ENCODE measurements at places on chromosomes 2 and 18. TPM values are rescaled to one million over a fixed set of nuclear protein-coding genes. Genes with fewer than 3 reads are reported as not detected.
A peak's percentile ranks its signal among the peaks of the same experiment; 100 is the strongest.

DNA sequence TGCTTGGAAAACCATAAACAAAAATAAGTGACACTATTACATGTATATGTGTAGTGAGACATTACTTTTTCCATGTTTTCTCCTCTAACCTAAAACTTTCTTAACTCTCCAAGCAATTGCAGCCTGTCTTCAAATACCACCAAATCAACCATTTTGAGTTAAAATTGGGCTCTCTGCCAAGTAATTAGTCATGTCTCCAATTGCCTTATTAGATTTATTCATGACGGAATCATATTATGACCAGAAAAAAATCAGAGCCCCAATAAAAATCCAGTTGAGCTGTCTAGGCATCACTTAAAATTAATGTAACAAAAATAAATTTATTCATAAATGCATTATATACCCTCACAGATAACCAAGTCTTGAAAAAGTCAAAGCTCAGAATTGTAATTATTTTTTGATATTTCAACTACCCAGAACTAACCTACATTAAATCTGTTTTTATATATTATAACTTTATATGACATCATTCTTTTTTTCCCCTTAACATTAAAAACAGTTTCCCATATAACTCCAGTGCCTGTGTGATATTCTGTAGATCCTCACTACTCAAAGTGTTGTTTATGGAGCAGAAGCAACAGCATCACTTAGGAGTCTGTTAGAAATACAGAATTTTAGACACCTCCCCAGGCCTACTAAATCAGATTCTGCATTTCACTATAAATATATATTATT, 157.0 kb downstream of the ERBB4 start:
- H3K4me1 ChIP-seq = no peaks in the 10 kb centered on the region
- H3K36me3 ChIP-seq = no peaks in the 10 kb centered on the region
- H3K27ac ChIP-seq = no peak overlapping the region
- no peaks in the 10 kb centered on the region for H3K27me3 ChIP-seq
- no peak for ATAC-seq
- H3K4me3 ChIP-seq = no peak overlapping the region

GRCh38 chr18:58476516-58477256, 152.2 kb downstream of the ALPK2 start:
- H3K4me3 ChIP-seq = no peak overlapping the region
- no peaks in the 10 kb centered on the region for H3K4me1 ChIP-seq
- no peak for ATAC-seq
- no peak overlapping the region for H3K27ac ChIP-seq
- peaks cover 11% of the 10 kb centered on the region for H3K27me3 ChIP-seq
- H3K36me3 ChIP-seq = no peaks in the 10 kb centered on the region

ERICH2 gene
- not detected for total RNA-seq

ACTR2 gene
- total RNA-seq = 518 TPM

DNA sequence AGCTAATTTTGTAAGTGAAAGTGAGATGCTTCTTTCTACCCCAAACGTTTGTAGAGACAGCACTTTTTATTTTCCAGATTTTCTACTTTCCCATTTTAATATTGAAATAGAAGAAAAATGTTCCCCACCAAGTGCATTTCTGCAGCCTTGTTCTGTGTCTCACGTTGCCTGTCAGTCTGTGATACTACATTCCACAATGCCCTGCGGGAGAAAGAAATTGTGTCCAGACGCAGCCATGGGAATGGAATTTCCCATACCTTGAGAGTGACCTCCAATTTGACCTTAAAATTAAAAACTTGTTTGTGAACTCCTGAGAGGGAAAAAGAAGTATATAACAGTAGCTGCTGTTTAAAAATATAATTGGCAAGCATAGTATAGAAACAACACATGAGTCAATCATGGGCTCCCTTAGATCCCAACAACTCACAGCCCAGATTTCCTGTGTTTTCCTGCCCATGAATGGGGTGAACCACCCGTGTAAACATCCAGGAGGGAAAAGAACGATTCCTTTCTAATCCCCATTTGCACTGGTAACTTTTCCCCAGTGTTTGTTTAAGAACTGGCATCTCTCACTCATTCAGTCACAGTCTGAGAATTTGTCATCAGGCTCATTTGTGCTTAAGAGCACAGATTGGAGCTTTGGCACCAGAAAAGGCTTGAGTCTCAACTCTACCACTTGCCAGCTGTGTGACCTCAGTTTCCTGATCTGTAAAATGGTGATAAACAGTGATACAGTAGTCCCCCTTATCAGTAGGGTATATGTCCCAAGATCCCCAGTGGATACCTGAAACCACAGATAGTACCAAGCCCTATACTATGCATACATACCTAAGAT, 166.1 kb upstream of the ZNF521 start:
- H3K4me3 ChIP-seq = no peak overlapping the region
- no peaks in the 10 kb centered on the region for H3K36me3 ChIP-seq
- no peak overlapping the region for H3K27ac ChIP-seq
- H3K27me3 ChIP-seq = no peaks in the 10 kb centered on the region
- no peaks in the 10 kb centered on the region for H3K4me1 ChIP-seq

TNFAIP6 gene
- total RNA-seq = not detected

POTEJ gene
- not detected for total RNA-seq

GRCh38 chr2:240050278-240050677, 3.0 kb downstream of the OR6B3 start:
- H3K36me3 ChIP-seq = no peaks in the 10 kb centered on the region
- no peak overlapping the region for H3K27ac ChIP-seq
- ATAC-seq = no peak

- H3K4me1 ChIP-seq = no peaks in the 10 kb centered on the region
- no peaks in the 10 kb centered on the region for H3K36me3 ChIP-seq
- no peak for ATAC-seq
- H3K27me3 ChIP-seq = peaks cover 37% of the 10 kb centered on the region
Measured at GRCh38 chr2:152336119-152336853, 1.3 kb downstream of the FMNL2 start.

CROCC2 gene
- not detected for total RNA-seq

- H3K36me3 ChIP-seq = no peaks in the 10 kb centered on the region
- peak; percentile 75 for ATAC-seq
- H3K4me1 ChIP-seq = no peaks in the 10 kb centered on the region
- H3K4me3 ChIP-seq = no peak overlapping the region
- H3K27me3 ChIP-seq = no peaks in the 10 kb centered on the region
Measured at GRCh38 chr2:55175254-55176093, 56.6 kb downstream of the CLHC1 start.

DNA sequence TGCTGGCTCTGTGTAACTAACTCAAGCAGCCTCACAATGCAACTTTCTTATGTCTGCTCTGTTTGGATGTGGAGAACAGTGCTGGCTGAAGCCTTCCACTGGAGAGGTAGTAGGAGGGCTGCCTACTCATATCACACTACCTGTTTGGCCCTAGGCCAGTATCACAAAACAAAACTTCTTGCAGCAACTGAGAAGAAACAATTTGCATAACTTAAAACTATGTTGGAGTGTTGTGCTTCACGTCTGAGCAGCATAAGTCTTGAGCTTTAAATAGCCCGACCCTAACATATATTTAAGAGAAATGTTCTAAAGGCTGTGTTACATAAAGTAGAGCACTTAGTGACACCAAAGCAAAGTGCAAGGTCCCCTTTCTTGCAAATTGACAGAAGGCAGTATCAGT, 204.9 kb upstream of the ACVR2A start:
- ATAC-seq = peak; percentile 50
- no peak overlapping the region for H3K27ac ChIP-seq
- H3K4me3 ChIP-seq = no peak overlapping the region
- H3K36me3 ChIP-seq = no peaks in the 10 kb centered on the region
- peaks cover 8% of the 10 kb centered on the region for H3K4me1 ChIP-seq

DNA sequence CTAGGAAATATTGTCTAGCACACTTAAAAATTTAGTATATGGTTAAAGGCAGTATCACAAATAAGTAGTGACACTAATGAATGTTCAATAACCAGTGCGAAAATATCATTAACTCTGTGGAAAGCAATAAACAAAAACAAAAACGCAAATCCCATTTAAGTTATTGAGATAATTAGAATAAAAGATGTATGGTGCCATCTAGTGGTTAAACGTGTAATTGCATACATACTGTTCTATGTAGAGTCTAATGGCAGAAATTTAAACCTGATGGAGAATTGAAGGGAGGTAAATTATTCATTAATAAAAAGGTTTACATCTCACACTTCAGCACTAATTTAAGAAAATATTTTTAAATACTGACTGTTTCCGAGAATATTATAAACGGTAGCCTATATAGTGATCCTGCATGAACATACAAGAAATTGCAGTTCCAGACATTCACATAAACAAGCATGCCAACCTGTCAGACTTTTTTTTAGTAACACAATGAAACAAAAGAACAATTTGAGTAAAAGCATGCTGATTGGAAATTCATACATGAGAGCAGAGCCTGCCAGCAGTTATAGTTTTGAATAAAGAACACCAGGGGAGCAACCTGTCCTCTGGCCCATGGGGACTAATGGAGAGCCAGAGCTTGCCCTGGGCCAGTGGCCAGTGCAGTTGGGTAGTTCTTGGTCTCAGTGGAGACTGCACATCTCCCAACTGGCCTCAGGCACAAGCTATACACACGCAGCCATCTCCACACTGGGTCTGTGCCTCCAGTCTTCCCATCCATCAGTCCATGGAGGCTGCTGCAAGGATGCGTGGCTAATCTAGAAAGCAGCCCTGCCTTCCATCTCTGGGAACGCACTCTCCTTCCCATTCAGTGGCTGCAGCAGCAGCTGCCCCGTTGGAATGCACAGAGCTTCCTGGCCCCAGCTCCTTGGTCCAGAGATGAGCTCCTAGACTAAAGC, 28.0 kb downstream of the GCG start:
- no peaks in the 10 kb centered on the region for H3K36me3 ChIP-seq
- H3K27ac ChIP-seq = no peak overlapping the region
- no peaks in the 10 kb centered on the region for H3K27me3 ChIP-seq
- H3K4me1 ChIP-seq = peaks cover 8% of the 10 kb centered on the region
- no peak overlapping the region for H3K4me3 ChIP-seq

DNA sequence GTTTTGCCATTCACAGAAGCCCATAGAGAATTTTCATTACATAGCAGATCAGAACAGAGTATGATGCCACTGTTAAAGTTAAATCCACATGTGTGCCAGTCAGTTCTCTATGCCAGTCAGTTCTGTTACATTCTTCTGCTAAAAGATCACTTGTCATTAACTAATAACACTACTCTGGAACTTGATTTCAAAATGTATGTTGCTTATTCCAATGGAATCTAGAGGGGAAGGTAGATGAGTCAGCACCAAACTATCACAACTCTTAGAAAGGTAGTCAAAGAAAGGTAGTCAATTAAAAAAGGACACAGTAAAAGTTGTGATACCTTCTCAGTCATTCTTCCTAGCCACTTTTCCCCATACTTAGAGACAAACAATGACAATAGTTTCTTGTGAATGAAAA, 1214.4 kb downstream of the LRP1B start:
- no peak overlapping the region for H3K27ac ChIP-seq
- H3K4me1 ChIP-seq = no peaks in the 10 kb centered on the region
- H3K4me3 ChIP-seq = no peak overlapping the region
- ATAC-seq = no peak

DNA sequence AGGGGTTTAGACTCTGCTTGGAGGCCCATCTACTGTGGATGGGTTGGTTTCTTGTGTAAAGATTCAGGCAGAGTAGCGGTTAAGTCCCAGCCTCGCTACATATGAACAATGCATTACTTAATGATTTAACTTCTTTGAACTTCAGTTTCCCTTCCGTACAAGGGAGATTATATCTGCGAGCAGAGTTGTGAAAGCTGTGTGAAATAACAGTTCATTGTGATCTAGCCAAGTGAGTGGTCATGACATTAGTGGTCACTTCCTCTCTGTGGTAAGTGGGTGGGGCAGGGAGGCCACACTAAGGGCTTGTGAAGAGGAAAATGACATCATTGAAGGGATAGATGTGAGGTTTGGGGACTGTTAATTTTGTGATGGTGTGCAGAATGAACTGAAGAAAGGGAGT, 14.1 kb upstream of the MEX3C start:
- peak overlapping the region; percentile 1 for H3K4me3 ChIP-seq
- H3K4me1 ChIP-seq = peaks cover 12% of the 10 kb centered on the region
- H3K36me3 ChIP-seq = no peaks in the 10 kb centered on the region
- peak; percentile 94 for ATAC-seq

DNA sequence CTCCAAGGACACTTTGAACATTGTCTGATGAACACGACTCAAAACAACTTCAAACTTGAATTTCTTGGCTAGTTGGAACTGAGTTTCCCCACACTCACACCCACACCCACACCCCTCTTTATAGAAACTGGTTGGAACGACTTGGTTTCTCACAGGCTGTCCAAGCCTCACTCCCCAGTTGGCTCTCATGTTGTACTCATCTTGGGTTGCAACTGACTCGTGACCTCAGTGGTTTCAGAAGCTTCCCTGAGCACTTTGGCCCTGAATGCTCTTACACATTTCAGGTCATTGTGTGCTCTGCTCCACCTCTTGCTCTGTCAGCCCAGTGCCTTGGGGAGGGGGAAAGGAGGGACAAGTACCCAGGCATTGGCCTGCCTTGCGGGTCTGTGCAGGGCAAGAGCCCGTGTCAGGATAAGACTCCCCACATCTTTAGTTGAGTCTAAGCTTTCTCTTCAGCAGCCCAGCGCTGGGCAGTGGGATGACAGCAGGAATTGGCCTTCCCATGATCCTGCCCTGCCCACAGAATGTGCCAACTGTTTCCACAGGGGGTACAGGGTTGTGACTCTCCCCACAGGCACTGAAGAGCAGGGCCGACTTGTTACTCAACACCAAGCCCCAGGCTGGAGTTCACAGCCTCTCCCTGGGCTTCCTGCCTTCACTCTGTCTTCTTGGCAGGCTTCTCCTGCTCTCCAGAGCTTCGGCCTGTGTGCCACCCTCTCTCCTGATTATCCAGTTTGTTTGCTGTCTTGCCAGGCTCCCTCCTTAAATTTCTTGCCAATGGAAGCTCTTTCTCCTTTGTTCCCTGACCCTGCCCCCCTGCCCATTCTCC, 104.6 kb downstream of the RTN4 start:
- H3K27ac ChIP-seq = peak overlapping the region; percentile 20
- peaks cover 6% of the 10 kb centered on the region for H3K27me3 ChIP-seq
- H3K4me3 ChIP-seq = no peak overlapping the region

GRCh38 chr2:128504246-128505149, 185.8 kb upstream of the HS6ST1 start:
- H3K27ac ChIP-seq = no peak overlapping the region
- no peaks in the 10 kb centered on the region for H3K27me3 ChIP-seq
- H3K4me3 ChIP-seq = no peak overlapping the region
- peak; percentile 14 for ATAC-seq
- no peaks in the 10 kb centered on the region for H3K36me3 ChIP-seq

STARD6 gene
- total RNA-seq = 0.32 TPM

DNA sequence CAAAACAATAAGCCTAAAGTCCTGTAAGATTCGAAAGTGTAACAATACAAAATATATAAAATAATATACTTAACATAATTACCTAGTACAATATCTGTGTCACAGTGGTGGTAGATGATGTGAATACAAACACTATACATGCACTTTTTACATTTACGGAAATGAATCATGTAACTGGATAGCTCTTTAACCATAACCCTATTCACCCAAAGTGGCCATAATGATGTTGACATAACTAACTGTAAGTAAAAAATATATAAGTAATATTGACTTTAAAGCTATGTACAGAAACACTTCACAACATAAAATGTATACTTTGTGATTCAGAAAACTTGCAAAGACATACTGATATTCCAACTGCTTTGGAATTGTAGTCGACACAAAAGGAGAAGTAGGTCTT, 616.9 kb upstream of the SLC8A1 start:
- H3K27me3 ChIP-seq = no peaks in the 10 kb centered on the region
- no peaks in the 10 kb centered on the region for H3K4me1 ChIP-seq
- no peak overlapping the region for H3K27ac ChIP-seq
- H3K36me3 ChIP-seq = no peaks in the 10 kb centered on the region

All from activated T-helper 17 cell treated with anti-CD3 and anti-CD28 coated beads, Interleukin-2, amount 50 U/mL, for 72 hours (primary cell).